ENCODE measurements at places on chromosomes 11 and 22.

DNA sequence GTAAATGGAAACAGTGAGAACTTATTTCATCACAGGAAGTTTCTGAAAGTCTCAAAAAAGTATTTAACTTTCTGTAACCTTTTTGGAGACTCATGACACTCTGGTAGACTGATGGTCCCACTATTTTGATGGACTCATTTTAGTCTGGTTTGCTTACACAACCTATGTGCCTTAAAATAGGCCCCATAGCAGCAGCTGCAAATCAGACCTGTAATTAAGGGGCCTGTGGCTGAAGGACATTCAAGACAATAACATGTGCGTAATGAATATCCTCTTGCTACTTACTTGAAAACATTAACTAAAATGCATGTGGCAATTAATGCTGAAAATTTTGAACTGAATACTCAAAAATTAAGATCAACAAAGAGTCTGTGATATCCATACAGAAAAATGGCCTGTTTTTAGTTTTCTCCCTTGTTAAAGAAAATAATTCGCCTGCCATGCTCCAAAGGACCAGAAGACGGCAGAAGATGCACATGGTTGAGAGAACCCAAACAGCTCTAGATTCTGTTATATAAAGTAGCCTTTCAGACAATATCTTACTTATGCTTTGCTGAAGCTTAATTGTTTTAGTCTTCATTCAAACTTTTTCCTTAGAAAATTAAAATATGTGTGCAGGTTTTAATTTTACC lies 568.5 kb downstream of the KCNA4 start:
- DNase-seq = no peak

DNA sequence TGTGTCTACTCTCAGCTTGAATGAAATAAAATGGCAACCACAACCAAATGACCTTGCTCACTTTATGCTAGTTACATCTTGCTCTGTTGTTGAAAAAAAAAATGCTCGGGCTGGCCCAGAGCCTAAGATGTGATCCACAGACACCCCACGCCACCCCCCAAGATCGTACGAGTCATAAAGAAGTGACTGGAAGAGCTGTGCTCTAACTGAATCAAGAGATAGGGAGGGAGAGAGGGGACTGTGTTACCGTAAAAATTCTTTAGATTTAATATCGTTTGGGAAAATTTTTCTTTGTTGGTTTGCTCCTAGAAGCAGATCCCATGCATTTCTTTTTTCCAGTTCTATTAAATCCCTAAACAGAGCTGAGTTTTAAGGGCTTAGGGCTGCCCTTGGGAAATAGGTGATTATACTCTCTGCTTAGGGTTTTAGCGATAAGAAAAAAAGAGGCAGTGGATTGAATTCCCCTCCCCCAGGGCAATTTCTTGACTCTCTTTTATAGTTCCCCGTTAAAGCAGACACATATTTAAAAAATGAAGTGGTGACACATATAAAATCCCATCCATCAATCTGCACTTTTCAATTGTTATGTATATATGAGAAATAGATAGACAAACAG lies 14.5 kb downstream of the MAML2 start:
- DNase-seq = no peak

- DNase-seq = no peak
Observed at GRCh38 chr22:40583053-40583741, 53.3 kb downstream of the MRTFA start.

DNA sequence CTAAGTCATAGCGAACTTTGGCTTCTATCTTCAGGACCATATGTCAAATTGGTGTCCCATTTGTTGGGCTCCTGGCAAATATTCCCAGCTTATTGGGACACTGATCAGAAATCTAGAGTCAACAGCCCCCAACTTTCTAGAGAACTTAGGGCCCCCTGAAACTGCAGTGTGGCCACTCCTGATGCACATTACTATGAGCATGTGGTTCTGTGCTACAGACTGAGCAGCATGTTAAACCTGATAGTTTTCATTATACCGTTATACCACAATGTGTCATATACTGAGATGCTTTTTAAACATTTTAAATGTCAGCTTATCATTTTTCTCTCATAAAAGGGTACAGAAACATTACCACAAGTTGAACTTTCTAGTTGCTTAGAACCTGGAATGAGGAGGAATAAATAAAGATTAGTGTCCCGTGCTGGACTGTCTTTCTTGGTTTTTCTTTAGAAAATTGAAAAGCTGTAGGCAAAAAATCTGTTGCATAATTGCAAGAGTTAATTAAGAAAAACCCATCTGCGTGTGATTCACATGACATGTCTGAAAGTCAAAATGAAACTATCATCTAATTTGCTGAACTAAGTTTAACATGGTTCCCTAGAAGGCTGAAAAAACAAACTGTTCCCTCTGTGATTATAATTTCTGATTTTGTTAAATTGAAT lies 16.4 kb upstream of the CTSC start:
- no peak for DNase-seq

GRCh38 chr11:15610881-15611280 lies 496.2 kb downstream of the INSC start:
- DNase-seq = no peak

GRCh38 chr11:20874358-20874757 lies 205.0 kb downstream of the NELL1 start:
- no peak for DNase-seq

- no peak for DNase-seq
Observed at GRCh38 chr11:44915621-44916020, 35.1 kb downstream of the TP53I11 start.

GRCh38 chr22:36470994-36471331 lies 10.5 kb downstream of the TXN2 start:
- DNase-seq = no peak

DNA sequence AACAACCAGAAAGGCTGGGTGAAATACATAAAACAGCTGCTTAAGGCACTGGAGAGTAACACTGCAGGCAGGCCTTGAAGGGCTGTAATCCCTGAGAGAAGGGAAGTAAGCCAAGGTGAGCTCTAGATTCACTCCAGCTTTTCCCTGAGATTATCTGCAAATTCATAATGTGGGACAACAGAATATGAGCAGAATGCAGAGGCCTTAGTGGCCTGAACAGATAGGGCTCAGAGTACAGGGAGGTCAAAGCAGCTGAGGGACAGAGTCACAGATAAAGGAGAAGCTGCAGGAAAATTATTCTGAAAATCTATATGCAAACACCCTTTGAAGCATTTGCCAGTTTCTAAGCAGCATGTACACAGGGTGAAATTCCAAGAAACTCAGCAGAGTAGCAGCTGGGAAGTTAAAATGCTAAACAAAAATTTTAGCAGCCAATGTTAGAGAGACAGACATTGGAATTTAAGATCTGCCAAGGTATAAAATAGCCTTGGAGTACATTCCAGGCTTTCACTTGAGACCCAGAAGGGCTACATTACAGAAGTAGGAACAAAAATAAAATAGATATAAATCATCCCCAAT lies 48.1 kb upstream of the CWF19L2 start:
- no peak for DNase-seq

DNA sequence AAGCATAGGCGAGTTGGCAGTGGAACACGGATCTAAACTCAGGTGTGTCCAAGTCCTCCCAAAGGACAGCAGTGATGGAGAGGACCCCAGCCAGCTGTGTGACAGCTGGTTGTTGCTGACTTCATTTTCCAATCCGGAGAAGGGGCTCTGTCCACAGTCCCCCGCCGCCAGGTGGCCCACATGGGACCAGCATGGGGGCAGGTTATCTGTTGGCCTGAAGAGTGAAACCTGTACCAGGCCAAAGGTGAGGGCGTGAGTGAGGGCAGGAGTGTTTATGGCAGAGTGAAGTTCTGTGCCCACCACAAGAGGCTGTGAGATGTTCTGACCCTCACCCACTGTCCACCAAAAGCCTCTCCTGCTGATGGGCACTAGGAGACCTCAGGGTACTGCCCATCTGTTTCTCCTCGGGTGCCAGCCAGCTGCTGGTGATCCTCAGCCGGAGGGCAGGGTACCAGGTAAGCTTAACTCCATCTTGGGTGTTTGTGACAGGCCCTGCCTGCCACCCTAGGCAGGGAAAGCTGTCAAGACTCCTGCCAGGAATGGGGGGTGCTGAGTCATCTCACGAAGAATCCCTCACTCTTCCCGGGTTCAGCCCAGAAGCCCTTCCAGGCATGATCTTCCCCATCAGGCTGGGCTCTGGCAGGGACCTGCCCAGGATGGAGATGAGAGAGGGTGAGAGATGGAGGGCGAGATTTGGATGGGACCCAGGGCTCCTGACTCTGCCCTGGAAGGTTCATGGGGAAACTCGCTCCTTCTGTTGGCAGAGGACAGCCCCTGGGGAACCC lies 15.5 kb upstream of the TAB1 start:
- DNase-seq = no peak

DNA sequence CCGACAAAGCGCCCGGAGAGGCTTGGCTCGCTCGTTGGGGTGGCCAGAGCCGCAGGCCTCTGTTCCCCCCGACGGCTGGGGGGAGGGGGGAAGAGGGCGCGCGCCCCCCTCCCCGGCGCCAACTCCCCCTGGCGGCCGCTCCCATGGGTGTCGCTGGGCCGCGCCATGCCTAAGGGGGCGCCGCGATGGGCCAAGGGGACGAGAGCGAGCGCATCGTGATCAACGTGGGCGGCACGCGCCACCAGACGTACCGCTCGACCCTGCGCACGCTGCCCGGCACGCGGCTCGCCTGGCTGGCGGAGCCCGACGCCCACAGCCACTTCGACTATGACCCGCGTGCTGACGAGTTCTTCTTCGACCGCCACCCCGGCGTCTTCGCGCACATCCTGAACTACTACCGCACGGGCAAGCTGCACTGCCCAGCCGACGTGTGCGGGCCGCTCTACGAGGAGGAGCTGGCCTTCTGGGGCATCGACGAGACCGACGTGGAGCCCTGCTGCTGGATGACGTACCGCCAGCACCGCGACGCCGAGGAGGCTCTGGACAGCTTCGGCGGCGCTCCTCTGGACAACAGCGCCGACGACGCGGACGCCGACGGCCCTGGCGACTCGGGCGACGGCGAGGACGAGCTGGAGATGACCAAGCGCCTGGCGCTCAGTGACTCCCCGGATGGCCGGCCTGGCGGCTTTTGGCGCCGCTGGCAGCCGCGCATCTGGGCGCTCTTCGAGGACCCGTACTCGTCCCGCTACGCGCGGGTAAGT lies 1.4 kb downstream of the KCNC1 start:
- DNase-seq = no peak

DNA sequence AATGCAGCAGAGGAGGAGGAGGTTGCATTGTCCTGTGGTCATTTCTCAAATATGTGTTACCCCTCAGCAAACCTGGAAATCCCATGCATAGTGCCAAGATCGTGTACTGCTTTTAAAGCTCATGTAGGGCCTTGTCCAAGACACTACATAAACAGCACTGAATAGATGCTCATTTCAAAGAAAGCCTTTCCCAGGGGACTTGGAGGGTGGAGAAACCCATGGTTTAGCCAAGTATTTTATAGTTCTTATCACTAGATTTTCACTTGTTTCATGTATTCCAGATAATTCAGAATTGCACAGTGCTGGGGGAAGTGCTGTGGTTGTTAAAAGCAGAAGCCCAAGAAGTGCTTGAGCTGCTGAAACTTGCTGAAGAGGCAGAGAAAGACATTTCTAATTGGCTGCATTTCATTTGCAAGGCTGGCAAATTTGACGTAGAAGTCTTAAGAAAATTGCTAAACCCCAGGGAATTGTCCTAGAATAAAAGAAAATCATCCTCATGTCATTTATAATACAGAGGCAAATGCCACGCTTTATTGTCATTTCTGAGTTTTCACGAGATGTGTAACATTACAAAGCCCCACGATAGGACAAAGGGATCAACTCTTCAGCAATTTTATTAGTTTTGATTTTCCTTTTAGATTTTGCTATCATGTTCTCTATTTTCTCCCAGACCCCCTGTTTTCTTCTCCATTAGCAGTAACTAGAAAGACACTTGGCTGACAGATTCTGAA lies 20.1 kb downstream of the CSRP3 start:
- DNase-seq = no peak

- no peak for DNase-seq
Observed at GRCh38 chr22:48955351-48956311, 872.0 kb downstream of the BRD1 start.

DNA sequence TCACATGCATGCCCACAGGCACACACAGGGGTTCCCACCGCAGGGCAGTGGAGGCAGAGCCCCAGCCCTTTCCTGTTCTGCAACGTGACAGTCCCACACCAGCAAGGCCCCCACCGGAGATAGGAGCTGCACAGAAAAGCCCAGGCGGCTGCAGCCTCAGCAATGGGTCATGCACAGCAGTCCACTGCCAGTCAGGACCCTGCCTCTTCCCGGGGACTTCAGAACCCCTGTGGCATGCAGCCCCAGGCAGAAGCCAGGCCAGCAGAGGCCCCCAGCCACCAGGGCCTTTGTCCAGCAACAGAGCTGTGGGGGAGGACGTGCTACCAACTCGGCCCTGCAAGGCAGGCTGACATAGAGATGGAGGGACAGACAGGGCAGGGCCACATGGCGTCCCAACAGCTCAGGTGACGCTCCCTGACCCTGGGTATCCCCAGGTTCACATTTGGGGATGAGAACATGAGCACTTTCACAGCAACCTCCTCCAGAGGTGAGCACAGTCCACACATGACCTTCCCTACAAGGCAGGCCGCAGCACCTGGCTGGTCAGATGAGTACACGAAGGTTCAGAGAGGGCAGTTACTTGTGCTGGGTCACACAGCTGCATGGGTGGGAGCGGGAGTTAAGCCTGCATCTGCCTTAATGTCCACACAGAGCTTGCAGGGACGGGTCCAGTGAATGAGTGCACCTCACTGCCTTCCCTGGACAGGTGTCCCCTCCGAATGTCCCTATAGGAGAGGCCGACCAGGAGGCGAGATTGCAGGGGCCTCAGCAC lies 87.3 kb downstream of the CELSR1 start:
- DNase-seq = no peak

DNA sequence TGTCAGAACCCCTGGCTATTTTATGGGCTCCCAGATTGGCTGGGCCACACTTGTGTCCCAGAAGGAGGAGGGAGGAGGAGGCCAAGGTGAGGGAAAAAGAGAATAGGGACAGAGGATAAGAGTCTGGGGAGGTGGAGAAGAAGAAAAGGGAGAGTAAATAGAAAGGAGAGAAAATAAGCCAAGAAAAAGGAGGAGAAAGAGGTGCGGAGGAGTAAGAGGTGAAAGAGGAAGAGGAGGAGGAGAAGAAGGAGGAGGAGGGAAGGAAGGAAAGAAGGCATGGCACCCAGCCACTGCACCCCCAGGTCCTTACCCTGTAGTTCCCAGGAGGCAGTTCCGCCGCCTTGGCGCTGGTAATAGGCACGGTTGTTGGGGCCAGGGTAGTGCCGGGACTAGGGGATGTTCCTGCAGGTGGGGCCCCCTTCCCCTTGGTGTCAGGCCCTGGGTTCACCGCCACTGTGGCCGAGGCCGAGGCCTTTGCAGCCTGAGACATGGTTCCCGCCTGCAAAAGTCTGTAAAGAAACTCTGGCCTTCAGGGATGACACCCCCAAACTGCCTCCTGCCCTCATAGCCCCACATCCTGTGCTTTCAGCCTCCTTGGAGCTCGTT lies 1.9 kb downstream of the CRYBB1 start:
- no peak for DNase-seq

GRCh38 chr11:114017723-114018122 lies 41.8 kb upstream of the ZBTB16 start:
- no peak for DNase-seq

- DNase-seq = no peak
Observed at GRCh38 chr11:86930957-86931547, 24.1 kb downstream of the FZD4 start.
